Endodermal cell (in vitro differentiated cells): ENCODE measurements at places on chromosomes 4 and X.

- no peaks in the 10 kb centered on the region for H3K4me1 ChIP-seq
- no peak for DNase-seq
- H3K36me3 ChIP-seq: no peaks in the 10 kb centered on the region
- no peaks in the 10 kb centered on the region for H3K27me3 ChIP-seq
- no peak overlapping the region for H3K4me3 ChIP-seq
Observed at GRCh38 chr4:173259310-173259709, 74.8 kb downstream of the HMGB2 start.

DNA sequence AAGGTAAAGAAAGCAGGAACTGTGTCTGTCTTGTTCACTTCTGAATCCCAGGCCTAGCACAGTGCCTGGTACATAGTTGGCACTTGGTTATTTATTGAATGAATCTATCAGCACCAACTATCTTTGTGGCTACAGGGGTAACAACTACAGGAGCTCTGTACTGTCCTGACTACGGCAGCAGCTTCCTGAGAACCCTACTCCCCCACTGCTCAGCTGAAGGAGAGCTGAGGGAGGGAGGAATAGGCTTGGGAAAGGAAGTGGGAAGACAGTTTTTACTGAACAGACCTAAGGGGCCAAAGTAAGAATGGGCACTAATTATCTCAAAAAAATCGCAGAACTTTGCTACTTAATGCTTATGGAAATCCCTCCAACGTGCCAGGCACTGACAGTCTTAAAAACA is 156.1 kb upstream of the RAPGEF2 start:
- H3K27me3 ChIP-seq: no peaks in the 10 kb centered on the region
- no peak overlapping the region for H3K4me3 ChIP-seq
- H3K27ac ChIP-seq: no peak overlapping the region
- no peaks in the 10 kb centered on the region for H3K4me1 ChIP-seq
- H3K36me3 ChIP-seq: no peaks in the 10 kb centered on the region

DNA sequence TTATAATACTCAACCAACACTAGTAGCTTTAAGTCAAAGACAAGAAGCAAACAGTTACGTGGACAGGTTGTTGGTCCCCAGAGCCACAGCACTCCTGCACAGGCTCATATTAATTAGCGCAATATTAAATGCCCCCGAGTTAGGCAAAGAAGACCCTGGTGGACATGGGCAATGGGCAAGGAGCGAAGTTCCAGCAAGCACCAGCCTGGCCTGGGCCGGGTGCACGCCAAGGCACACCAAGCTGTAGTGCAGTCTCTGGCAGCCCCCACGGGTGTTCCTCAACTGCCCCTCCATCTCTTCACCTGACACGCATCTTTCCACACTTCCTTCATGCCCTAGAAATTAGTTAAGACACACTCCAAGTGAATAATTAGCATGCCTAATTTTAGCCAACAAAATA is 20.1 kb downstream of the FAT1 start:
- peaks cover 14% of the 10 kb centered on the region for H3K4me1 ChIP-seq
- peaks cover 32% of the 10 kb centered on the region for H3K36me3 ChIP-seq
- no peaks in the 10 kb centered on the region for H3K27me3 ChIP-seq
- H3K4me3 ChIP-seq: no peak overlapping the region

GRCh38 chr4:77699731-77700210 is 94.2 kb downstream of the CXCL13 start:
- no peaks in the 10 kb centered on the region for H3K36me3 ChIP-seq
- no peaks in the 10 kb centered on the region for H3K27me3 ChIP-seq
- DNase-seq: peak; percentile 71

DNA sequence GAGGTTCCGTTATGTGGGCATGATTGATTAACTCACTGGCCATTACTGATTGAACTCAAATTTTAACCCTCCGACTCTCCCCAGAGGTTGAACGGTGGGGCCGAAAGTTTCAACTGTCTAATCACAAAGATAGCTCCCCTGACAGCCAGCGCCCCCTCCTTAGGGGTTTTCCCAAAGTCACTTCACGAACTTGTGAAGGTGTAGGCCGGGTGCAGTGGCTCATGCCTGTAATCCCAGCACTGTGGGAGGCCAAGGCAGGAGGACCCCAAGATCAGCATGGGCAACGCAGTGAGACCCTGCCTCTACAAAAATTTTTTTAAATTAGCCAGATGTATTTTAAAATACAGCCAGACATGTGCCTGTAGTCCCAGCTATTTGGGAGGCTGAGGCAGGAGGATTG is 39.8 kb upstream of the RBM47 start:
- H3K36me3 ChIP-seq: no peaks in the 10 kb centered on the region
- DNase-seq: no peak
- peaks cover 2% of the 10 kb centered on the region for H3K4me1 ChIP-seq
- no peak overlapping the region for H3K4me3 ChIP-seq

DNA sequence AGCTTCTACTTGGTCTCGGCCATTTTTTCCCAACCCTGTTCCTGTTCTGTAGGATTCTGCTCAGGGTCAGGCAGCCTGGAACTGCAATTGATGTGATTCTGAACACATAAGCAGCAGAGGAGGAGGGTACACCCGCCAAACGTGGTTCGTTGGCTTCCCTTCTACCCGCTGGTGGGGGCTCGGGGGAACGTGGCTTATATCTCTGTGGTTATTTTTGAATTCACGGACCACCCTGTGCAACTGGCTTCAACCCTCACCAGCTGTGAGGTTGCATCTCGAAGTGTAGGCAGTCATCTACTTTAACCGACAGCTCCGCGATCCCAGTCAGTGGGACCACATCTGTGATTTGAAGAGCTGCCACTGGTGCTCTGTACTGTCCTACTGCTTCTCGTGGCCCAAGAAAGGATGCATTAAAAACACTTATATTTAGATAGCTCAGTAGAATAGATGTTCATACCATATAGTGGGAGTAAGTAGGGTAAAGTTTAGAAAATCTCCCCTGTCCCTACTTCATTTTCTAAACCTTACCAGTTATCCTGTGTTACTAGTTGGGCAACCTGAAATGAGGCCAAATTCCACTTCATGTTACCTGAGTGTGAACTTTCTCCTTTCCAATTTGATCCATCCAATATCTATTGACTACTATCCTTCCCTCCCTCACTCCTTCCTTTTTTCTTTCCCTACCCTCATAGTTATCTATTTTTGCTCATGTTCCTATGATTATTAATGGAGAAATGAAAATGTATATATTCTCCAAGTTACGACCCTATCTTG is 80.4 kb upstream of the BCOR start:
- H3K27ac ChIP-seq: no peak overlapping the region
- DNase-seq: no peak
- peaks cover 9% of the 10 kb centered on the region for H3K27me3 ChIP-seq
- no peaks in the 10 kb centered on the region for H3K36me3 ChIP-seq
- no peak overlapping the region for H3K4me3 ChIP-seq

GRCh38 chr4:88949605-88950004 is 107.4 kb downstream of the FAM13A start:
- no peak for DNase-seq
- no peaks in the 10 kb centered on the region for H3K27me3 ChIP-seq
- H3K36me3 ChIP-seq: no peaks in the 10 kb centered on the region

GRCh38 chr4:136112116-136112515 is 1420.2 kb downstream of the PCDH18 start:
- DNase-seq: no peak
- no peak overlapping the region for H3K4me3 ChIP-seq
- peaks cover 4% of the 10 kb centered on the region for H3K4me1 ChIP-seq
- no peaks in the 10 kb centered on the region for H3K36me3 ChIP-seq

DNA sequence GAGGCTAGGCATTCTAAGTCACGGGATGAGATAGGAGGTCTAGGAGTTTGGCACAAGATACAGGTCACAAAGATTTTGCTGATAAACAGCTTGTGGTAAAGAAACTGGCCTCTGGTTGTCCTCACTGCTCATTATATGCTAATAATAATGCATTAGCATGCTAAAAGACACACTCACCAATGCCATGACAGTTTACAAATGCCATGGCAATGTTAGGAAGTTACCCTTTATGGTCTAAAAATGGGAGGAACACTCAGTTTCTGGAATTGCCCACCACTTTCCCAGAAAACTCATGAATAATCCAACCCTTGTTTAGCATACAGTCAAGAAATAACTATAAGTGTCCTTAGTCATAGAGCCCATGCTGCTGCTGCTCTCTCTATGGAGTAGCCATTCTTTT is 286.9 kb downstream of the ZNF674 start:
- H3K27me3 ChIP-seq: no peaks in the 10 kb centered on the region
- no peaks in the 10 kb centered on the region for H3K4me1 ChIP-seq
- DNase-seq: no peak
- no peak overlapping the region for H3K4me3 ChIP-seq

DNA sequence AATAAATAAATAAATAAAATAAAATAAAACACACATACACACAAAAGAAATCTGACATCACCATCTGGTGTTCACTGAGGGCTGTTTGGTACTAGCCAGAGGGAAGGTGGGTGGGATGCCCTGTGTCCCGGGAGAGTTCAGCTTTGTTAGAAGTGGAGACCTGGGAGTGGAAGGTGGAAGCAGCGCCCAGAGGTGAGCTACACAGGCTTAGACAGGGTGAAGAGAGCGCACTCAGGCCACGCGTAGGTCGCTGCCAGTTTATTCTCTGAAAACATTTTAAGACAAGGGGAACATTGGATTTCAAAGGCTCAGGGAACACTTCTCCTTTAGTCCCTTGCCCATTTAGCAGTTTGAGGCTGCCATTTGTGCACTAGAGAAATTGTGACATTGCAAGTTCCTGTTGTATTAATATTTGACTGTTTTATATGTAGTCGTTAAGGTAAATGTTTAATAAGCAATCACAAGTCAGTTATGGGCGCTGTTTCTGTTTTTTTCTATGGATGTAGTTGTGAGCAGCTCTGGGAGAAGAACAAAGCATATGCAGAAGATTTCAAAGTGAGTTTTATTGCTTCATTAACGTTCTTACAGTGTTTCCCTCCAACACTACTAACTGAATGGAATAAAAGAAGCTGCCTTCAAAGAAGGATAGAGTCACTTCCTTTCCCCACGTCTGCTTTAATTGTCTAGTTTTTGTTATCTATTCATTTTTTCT is 405.5 kb upstream of the NR3C2 start:
- no peak overlapping the region for H3K27ac ChIP-seq
- H3K27me3 ChIP-seq: no peaks in the 10 kb centered on the region
- H3K4me3 ChIP-seq: no peak overlapping the region
- DNase-seq: no peak
- no peaks in the 10 kb centered on the region for H3K4me1 ChIP-seq

DNA sequence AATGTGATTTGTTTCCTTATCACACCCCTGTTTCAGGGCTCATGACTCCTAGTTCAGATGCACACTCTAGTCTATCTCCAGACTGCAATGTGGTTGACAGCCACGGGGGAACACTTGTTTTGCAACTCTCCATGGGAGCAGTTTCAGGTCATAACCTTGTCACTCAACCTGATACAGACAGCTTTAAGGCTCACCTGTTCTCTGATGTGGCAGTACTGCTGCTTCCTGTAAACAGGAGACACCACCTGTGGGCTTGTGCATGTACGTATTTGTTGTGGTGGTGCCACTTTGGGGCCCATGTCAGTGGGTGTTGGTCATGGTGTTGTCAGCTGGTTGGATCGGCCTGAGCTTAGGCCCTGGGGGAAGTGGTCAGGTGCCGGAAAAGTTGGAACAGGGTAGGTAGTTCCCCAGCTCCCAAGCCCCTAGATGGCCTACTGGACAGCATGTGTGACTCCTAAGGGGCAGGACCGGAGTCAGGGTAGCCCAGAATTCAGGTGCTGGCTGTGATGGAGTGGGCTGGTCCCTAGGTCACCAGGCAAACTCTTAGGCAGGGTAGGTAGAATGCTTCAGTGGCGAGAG is 46.2 kb downstream of the FAM9B start:
- no peaks in the 10 kb centered on the region for H3K36me3 ChIP-seq
- no peak overlapping the region for H3K27ac ChIP-seq
- H3K27me3 ChIP-seq: no peaks in the 10 kb centered on the region

GRCh38 chr4:95949136-95949765 is 109.4 kb downstream of the PDHA2 start:
- no peaks in the 10 kb centered on the region for H3K4me1 ChIP-seq
- no peak overlapping the region for H3K4me3 ChIP-seq
- no peaks in the 10 kb centered on the region for H3K27me3 ChIP-seq
- no peak overlapping the region for H3K27ac ChIP-seq
- no peak for DNase-seq

GRCh38 chrX:46838974-46839480 is 2.2 kb downstream of the RP2 start:
- H3K4me3 ChIP-seq: peak overlapping the region; percentile 95
- no peaks in the 10 kb centered on the region for H3K36me3 ChIP-seq
- no peak overlapping the region for H3K27ac ChIP-seq

DNA sequence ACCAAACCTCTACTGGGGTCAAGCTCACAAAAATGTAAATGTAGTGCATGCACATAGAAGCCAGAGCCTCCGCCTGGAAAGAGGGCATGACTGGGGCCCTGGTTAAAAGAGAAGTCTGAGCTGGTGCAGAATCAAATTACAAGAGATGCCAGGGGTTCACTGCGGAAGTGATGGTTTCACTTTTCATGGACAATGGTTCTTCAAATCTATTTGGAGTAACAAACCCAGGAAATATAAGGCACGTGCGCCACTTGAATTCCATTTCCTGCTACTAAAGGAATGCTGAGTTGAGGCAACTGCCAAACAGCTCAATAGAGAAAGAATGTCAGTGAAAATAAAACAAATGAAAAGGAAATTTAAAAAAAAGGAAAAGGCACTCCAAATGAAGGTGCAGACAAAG is 79.8 kb downstream of the FUNDC1 start:
- no peaks in the 10 kb centered on the region for H3K36me3 ChIP-seq
- no peak for DNase-seq
- no peaks in the 10 kb centered on the region for H3K27me3 ChIP-seq
- H3K4me3 ChIP-seq: no peak overlapping the region
- H3K4me1 ChIP-seq: no peaks in the 10 kb centered on the region

DNA sequence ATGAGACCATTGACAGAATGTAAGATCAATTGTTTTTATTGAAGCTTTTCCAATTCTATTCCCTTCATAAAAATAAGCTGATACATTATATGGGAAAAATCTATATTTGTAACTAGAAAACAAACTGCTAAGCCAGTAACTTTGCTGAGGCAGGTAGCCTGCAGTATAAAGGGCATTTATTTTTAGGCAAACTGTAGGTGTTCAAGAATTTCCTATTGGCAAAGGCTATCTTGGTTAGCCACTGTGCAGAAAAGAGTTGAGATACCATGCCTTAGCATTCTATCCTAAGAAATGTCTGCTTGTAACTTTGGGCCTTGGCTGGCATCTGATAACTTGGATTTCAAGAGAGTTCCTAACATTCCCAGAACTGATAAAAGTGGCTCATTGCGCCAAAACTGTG is 18.5 kb upstream of the PRRG1 start:
- DNase-seq: no peak
- no peak overlapping the region for H3K27ac ChIP-seq
- no peaks in the 10 kb centered on the region for H3K27me3 ChIP-seq

- no peaks in the 10 kb centered on the region for H3K36me3 ChIP-seq
- no peak overlapping the region for H3K4me3 ChIP-seq
- no peaks in the 10 kb centered on the region for H3K4me1 ChIP-seq
- no peaks in the 10 kb centered on the region for H3K27me3 ChIP-seq
- no peak overlapping the region for H3K27ac ChIP-seq
Observed at GRCh38 chr4:184851200-184851541, 25.4 kb upstream of the ACSL1 start.

DNA sequence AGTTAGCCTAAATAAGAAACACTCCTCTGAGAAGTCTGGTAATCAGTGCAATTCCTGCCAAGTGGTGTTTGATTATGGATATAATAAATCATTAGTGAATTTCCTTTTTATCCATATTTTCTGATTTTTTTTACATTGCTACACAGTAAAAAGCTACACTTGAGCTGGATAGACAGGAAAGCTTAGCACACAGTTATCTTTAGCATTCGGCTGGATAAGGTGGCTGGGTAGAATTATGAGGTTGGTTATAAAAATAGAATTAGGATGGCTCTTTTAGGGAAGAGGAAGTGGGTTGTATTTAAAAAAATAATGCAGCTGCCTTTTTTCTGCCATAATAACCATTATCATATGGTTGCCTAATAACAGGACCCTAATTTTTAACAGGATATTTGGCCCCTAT is 460.6 kb downstream of the NAF1 start:
- H3K27me3 ChIP-seq: no peaks in the 10 kb centered on the region
- H3K27ac ChIP-seq: no peak overlapping the region
- no peak overlapping the region for H3K4me3 ChIP-seq
- H3K36me3 ChIP-seq: no peaks in the 10 kb centered on the region
